Frontal cortex (tissue), 4 donors: ENCODE measurements at places on chromosomes 7 and 10. TPM values are rescaled to one million over a fixed set of nuclear protein-coding genes. Genes with fewer than 3 reads are reported as not detected.

GRCh38 chr10:106559442-106559841, 605.1 kb downstream of the SORCS1 start:
- no peak for DNase-seq

Gene SPDYE2
- not detected for total RNA-seq

Gene ADCYAP1R1
- total RNA-seq, result 34.2 TPM

Gene RGS10
- total RNA-seq, result 8.2 TPM

GRCh38 chr7:102913826-102914225, 1.0 kb downstream of the LRRC17 start:
- DNase-seq, result no peak

Gene FAM185A
- total RNA-seq, result 18.3 TPM

Gene ANKRD1
- not detected for total RNA-seq

DNA sequence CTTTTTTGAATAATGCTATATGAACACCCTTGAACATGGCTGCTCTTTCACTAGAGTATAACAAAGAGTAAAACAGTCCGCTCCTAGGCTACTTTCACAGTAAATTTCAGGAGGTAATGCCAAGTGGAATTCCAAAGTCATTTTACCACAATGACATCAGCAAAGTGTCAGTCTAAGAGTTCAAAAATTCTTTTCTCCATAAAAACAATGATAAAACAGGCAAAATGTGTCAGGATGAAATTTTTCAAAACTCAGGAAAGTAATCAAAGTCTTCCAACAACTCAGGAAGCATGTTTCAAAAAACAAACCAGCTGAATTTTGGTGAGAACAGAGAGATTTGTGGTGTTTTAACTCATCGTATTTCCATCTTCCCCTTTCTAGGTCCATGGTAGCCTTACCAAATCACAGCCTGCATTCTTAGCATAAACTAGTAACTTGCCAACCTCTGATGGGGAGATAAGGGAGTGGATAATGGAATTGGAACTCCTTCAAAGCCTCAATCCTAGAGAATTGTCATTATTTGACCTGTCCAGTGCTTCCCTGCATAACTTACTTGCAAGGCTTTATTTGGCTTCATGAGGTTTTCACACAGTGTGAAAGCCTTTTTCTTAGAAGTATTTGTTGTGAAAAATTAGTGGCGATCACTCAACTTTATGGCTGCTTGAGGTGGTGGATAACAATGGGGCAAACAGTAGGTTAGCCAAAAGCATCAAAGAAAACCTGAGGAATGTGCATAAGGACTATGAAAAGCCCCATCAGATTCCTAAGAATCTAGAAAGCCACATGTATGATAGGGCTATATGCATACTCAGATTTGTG, 302.7 kb downstream of the HDAC9 start:
- DNase-seq, result no peak

DNA sequence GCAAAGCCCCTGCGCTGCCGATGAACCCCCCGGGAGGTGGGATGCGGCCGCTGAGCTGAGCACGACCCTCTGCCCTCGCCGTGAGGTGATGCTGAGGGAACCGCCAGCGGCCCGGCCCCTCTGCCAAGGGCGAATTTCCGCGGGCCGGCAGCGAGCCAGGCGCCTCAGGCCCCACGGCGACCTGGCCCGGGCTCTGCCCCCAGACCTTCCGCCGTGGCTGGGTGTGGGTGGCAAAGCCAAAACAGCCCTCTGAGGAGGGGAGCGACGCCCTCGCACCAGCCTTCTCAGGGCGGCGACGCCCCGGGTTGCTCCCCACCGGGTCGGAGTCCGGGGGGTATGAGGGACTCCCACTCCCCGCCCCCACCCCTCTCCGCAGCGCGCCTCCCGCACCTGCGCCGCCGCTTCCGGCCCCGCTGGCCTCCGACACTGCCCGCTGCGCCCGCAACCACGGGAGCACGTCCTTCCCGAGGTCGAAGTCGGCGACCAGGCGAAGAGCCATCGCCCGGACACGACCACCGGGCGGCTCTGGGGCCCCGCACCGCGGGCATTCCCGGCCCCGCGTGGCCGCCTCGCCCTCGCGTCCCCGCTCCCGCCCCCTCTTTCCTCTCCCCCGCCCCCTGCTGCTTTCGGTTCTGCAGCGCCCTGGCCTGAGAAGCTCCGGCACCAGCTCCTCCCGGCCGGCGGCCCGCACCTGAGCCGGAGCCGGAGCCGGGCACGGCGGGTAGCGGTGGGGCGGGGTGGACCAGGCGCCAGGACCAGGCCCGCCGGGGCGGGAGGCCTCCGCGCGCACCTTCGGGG, at the start of gene GSAP:
GSAP (minus strand) TSS at position 527 of the 798 bp plus-strand sequence; CDS start at position 499, 28 bp downstream.
- DNase-seq, result peak; percentile 78

DNA sequence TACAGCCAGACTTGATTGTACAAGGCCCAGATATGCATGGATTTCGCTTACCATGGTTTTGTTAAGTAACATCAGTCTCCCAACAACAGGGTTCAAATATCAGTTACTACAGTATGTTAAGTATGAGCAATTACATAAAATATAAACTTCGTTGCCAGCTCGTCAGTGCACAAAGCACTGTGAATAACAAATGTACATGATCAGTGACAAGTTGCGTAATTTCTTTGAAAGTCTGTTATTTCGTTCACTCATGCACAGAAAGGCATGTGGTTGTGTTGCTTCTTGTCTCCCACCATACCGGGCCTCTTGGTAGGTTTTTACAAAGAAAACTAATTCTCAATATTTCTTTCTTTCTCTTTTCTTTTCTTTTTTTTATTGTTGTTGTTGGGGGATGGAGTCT, 12.5 kb upstream of the ZNF487 start:
- DNase-seq, result no peak

DNA sequence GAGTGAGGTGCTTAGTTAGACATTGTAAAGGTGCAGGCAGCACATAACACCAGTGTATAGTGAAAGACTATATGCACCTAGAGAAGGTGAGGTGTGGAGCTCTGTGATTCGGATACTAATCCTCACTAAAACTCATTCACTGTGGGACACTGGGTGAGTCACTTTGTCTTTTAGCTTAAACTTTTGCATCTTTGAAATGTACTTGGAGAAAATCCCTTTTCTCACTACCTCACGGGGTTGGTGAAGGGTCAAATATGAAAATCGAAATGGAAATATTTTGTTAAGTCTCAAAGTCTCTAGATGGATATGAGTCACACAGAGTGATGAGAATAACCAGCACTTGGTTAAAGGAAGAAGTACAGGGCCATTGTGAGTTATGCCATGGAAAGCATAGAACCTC, 38.0 kb downstream of the MDFIC start:
- DNase-seq, result no peak

DNA sequence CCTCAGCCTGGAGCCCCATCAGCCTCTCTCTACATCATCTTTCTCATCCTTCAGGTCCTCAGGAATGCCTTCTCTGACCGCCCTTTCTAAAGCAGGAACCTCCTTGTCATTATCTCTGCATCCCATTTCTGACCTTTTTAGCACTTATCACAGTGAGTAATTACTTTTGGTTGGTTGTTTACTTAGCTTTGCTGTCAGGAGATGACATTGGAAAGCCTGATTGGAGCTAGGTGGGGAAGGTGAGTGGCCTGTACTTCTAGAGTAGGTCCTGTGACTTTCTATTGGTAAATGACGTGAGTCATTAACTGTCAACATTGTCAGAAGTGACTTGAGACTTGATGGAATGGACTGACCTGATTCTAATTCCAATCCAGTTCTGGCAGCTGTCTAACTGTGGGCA, 9.3 kb upstream of the SLC25A13 start:
- DNase-seq, result no peak

DNA sequence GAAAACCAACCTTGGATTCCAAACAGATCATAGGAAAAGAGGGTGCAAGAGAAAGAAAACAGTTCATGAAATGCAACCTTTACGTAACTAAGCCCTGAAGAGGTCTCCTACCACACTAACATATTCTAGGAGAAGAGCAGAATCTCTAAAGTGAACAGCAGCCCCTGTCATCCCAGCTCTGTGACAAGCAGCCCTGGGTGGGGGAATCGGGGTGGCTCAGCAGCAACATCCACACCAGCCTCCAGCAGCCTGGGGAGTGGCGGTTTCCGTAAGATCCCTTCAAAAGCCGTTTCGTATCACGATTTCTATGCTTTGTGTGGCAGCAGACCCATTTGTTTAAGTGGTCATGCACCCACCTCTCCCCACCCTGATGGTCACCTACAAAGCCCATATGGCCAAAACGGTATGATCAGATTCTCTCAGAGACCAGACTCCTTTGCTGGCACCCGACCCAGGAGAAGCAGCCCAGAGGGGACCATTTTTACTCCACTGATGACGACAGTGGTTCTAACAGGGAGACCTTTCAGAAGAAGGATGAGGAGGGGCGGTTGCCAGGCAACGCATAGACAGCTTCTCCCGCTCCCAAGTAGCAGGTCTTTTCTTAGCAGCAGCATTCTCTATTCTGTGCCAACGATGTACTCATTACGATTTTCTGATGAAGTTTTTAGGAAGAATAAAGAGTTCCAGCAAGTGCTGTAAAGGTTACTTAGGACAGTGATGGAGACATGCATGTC, 300.6 kb downstream of the DNAJB6 start:
- no peak for DNase-seq

DNA sequence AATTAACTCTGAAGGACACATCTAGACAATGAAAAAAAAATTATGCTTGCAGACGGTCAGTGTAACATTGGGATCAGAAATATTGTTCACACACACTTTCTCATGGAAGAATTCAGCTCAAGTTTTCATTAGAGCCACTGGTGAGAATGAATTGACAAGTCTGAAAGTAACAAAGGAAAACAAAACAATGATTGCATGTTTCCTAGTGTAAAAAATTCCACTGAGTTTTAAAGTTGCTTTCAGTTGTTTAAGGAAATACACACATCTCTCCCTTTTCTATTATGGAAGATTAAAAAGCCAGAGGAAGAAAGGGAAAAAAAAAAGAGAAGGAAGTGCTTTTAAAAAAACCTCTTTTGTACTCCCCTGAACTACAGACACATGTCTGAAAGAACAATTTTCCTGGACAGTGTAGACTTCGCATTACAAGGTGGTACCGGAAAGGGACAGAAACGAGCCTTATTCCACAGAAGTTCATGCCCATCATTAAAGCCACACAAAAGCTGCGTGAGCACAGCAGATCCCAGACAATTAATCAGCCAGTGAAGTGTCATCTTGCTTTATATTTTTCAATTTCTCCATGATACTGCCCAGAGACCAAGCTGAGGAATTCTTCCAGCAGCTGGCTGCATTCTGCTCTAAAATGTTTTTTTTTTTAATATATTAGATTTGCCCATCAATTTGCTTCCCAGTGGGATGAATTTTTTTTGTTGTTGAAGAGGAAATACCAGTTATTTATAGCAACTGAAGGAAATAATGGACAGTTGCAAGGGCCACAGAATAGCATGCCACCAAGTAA, 294.8 kb downstream of the DOCK4 start:
- no peak for DNase-seq

DNA sequence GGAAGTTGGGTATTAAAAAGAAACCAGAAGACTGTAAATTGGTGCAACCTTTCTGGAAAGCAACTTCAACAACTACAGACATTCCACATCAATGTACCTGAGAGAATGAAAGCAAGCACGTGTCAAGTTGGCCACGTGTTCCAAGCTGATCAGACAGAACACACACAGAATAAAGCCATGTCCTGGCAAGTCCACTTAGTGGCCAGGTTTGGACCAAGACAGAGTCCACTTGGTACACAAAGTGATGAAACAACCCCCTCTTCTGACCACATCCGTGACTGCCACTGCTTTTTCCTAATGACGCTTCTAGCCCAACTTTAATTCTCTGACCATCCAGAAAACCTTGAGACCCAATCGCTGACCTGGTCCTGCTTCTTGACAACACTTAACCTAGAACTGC, 109.4 kb downstream of the ABLIM1 start:
- no peak for DNase-seq

DNA sequence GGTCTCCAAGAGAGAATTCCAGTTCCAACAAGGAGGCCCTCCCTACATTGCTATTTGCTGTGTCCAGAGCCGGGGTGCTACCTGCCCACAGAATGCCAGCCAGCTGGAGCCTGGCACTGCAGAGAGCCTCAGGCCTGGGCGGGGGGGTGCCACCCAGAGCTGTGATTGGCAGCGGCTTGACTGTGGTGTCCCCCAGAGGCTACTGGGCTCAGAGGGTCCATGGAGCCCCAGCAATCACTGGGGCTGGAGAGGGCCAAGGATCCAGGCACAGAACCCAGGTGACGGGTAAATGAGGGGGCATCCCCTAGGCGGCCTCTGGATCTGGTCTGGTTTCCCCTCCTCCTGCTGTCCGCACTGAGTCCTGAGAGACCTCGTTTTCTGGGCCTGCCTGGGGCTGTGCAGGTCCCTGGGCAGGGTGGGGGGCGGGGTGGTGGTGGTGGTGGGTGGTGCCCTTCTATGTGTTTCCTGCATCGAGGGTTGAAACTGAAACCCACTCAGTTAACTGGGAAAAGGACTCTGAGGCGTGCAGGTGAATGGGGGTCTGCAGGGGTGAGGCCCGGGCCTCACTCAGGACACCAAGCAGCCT, 12.6 kb downstream of the DPYSL4 start:
- no peak for DNase-seq

Gene ARHGEF35
- total RNA-seq, result 0.82 TPM

GRCh38 chr10:106959521-106959920, 205.0 kb downstream of the SORCS1 start:
- no peak for DNase-seq

DNA sequence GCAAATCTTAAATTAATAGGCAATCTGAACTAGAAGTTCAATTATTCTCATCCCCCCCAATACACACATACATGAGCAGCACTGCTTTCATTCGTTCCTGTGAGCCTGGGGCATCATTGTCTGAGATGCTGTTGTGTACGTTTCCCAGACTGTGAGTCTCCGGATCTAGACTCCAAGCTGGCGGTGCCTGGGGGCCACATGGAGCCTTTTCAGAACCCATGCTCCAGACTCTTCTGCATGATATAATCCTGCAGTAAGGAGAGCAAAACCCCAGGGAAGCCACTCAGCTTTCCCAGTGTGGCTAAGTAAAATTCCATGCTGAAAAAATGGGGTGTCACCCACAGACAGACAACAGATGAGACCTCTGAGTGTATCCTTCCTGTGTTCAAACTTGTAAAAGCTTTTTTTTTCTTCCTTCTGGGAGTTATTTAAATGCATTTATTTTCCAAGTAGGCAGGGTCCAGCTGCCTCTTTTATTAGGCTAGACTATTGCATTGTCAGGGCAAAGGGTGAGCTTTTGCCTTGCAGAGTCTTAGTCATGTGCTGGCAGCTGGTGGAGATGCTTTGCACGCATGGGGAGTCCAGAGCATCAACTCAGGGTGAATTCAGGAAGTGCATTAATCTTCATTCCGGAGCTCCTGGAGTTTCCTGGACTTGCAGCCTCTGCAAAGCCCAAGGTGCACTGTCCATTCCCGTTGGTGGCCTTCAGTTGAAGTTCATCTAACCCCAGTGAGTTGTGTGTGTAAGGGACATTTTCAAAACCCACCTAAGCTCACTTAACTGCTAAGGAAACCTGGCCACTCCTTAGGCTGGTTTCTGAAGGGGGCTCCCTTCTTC, 185.7 kb upstream of the ADO start:
- DNase-seq, result no peak

Gene SPDYE16
- total RNA-seq, result 0.41 TPM

GRCh38 chr7:3495954-3496353, 194.9 kb downstream of the SDK1 start:
- no peak for DNase-seq

Gene KIAA1217
- 4.1 TPM for total RNA-seq

Gene ELN
- 11.0 TPM for total RNA-seq

GRCh38 chr7:77822269-77822668, 23.7 kb downstream of the PHTF2 start:
- no peak for DNase-seq

GRCh38 chr7:32765185-32765584, 126.4 kb downstream of the KBTBD2 start:
- DNase-seq, result no peak
